ENCODE measurements at places on chromosomes 3 and 15. TPM values are rescaled to one million over a fixed set of nuclear protein-coding genes. Genes with fewer than 3 reads are reported as not detected.
A peak's percentile ranks its signal among the peaks of the same experiment; 100 is the strongest.

- DNase-seq, result no peak
Measured at GRCh38 chr15:76011627-76012551, at the start of gene NRG4. Gene NRG4, minus strand, starts transcription at chr15:76012424. Its CDS starts 1,194 bp downstream, at chr15:76011230.

Gene CASR
- total RNA-seq, result not detected

DNA sequence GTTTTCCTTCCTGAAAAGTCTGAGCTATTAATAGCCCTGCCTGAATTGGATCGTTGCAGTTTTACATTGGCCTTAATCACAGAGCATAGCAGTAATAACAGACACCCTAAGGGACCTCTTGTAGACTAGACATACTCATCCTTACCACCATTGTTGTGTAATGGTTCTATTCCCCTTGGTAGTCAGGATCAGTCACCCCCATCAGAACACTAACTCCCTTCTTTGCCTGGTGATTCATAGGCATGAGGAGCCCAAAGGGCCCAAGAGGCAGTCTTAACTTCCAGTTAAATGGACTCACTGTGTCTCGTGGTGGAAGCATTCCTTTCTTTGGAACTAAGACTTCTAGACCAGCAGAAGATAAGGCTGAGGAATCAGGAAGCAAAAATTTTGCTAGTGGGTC, 20.2 kb downstream of the CGGBP1 start:
- no peak for DNase-seq

DNA sequence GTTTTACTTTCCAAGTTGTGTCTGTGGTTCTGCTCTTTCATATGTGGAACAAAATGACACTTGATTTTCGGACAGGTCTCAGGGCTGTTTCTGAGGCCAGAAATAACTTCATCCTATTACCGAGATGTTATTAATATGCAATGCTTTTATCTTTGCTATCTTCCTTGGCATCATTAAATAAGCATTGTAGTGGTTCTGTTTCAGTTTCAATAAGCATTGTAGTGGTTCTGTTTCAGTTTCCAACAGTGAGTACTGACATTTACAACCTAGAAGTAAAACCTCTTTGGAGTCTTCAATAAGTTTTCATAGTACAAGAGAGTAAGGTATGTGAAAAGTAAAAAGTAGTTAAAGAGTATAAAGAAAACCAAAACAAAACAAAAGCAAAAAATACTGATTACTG, 746.2 kb downstream of the GRM7 start:
- no peak for DNase-seq

Gene FOXL2NB
- total RNA-seq, result 0.21 TPM

DNA sequence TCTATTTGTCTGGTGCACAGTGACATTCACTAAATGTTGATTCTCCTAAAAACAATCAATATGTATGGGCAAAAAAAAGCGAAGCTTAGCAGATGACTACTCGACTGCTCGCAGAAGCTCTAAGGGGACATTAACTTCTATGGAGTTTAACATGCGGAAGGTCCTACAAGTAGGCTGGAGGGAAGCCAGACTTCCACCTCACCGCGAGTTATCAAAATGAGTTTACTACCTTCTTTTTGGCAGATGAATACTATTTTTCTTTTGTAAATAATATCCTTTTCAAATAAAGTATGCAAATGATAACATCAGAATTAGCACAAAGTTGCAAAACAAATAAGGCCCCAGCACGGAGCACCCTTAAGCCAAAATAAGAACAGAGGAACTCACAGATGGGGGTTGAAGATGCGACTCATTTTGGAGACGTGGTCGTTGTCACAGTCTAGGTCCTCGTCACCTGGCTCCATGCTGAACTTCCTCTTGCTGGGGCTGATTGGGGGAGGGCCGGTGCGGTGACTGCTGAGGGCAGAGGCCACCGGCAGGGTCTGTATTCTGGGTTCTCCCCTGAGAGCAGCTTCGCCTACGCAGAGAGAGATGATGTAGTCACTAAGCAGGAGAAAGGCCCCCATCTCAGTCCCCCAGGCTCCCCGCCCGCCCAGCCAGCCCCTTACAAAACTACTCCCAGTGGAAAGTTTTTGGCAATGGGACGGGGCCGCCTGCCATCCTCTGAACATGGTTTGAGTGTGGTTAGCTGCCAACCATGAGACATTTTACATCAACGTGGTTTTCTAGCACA, 42.1 kb downstream of the VGLL4 start:
- DNase-seq, result no peak

Gene CHAC1
- 39.3 TPM for total RNA-seq

GRCh38 chr3:194205675-194206133, 69.8 kb downstream of the HES1 start:
- DNase-seq, result no peak

Gene CSPG5
- 0.59 TPM for total RNA-seq

GRCh38 chr3:134449951-134450350, 35.8 kb downstream of the ANAPC13 start:
- no peak for DNase-seq

Gene CCDC14
- total RNA-seq, result 29.2 TPM

Gene TNFSF10
- total RNA-seq, result not detected

Gene LDHAL6B
- not detected for total RNA-seq

GRCh38 chr15:91975241-91975978, 121.9 kb downstream of the SLCO3A1 start:
- no peak for DNase-seq

DNA sequence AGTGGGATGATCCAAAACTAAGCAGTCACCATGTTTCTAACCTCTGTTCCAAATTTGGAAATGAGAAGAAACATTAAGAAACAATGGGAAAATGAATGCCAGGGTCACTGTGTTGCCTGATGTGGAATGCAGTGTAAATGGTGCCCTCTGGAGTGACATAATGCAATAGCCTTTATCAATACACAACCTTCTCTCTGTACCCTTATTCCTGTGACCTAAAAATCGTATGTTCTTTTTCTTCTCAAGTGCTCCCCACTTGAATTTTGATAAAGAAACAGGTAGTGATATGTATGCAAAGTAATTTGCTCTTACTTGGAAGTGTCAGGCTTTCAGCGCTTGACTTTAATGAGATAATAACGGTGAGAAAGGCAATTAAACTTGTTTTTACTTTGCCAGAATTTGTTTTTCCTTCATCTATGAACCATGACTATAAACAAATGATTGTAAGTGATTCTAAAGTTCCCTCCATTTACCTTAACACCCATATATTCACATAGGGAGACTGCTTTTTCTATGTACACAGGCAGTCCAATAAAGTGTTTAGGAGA, 145.8 kb upstream of the THRB start:
- DNase-seq, result no peak

Gene SIAH2
- total RNA-seq, result 27.6 TPM

DNA sequence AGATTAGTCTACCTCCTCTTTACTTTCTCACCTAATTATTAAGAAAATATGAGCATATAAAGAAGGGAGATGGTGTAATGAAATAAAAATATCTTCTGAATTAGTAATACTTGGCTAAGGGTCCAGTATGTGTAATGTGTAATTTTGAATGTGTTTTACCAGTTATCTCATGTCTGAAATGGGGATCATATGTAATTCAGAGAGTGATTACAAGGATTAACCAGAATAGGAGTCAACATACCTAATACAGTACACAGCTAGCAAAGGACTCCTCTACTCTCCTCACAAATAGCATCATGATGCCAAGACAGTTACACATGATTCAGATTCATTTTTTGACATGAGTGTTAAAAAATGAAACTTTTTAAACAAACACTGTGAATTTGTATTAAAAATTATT, 570.4 kb downstream of the SI start:
- no peak for DNase-seq

Gene SPINK8
- not detected for total RNA-seq

GRCh38 chr15:71207141-71207540, 91.9 kb downstream of the THSD4 start:
- no peak for DNase-seq

DNA sequence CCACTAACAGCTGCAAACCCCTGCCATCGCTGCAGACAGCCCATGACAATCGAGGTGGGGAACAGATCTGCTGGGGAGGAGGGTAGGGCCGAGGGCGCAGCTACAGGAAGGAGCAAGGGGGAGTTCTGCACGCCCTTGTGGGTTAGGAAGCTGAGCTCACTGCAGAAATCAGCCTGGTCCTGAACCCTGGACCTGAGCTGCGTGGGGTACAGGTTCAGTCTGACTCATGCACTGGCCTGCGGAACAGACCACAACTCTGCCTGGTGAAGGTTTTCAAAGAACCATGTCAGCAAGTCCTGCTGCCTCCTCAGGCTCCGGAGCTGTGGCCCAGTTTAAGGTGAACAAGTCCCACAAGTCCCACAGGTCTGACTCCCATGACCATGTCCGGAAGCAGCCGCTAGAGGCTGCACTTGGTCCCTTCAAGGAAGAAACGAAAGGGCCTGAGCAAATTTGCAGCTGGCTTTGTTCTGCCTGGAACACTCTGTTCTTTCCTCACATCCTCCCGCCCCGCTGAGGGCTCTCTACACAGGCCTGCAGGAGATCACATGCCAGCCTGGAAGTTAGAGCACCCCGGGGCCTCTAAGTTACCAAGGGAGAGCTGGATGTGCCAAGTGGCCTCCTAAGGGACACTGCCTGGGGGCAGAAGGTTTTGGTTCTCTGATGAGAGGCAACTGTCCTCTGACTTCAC, 49.4 kb upstream of the AKAP13 start:
- DNase-seq, result peak; percentile 94

Gene ALDH1A3
- 0.30 TPM for total RNA-seq

Gene PXYLP1
- 21.9 TPM for total RNA-seq

GRCh38 chr15:99486371-99487336, 79.1 kb upstream of the MEF2A start:
- DNase-seq, result peak; percentile 96

GRCh38 chr3:79415356-79415755, 352.4 kb downstream of the ROBO1 start:
- DNase-seq, result no peak

Gene WDR93
- total RNA-seq, result not detected

GRCh38 chr15:58900631-58901030, 32.8 kb downstream of the SLTM start:
- no peak for DNase-seq

- no peak for DNase-seq
Measured at GRCh38 chr3:123383091-123384053, 65.5 kb downstream of the ADCY5 start.

DNA sequence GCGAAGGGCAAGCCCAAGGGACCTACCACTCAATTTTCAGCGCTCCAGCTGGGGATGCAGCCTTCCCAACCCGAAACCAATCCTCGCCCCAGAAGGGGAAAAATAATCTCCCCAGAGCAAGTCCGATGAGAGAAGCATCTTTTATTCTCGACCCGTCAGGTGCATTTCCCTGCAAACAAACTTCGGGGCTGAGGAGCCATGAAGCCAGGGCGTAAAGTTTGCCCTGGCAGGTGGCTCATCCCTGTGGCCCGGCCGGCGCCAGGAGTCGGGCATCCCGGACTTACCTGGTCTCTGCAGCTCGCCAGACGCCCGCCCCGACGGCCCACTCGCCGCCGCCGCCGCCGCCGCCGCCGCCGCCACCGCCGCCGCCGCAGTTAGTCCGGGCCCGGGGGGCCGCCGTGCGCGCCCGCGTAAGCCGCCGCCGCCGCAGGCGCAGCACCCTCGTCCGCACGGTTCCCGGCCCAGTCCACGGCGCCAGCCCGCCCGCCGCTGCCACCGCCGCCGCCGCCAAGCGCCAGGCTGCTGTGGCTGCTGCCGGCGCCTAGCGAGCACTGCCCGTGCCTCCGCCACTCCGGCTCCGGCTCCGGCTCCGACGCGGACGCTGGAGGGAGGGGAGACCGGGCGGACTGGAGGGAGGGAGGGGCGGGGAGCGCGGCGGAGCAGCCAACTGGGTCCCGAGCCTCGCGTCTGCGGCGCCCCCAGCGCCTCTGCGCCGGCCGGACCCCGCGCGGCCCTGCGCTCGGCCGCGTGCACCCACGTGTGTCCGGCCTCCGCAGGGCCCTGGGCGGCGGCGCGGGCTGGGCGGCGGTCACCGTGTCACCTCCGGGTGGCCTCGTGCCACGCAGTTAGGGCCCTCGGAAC, at the start of gene CNTN3:
Gene CNTN3, minus strand, starts transcription at position 553 of the 861 bp plus-strand sequence. CDS start 93,547 bp downstream, outside the sequence.
- no peak for DNase-seq

GRCh38 chr15:50773389-50773788, 7.9 kb upstream of the SPPL2A start:
- DNase-seq, result no peak

DNA sequence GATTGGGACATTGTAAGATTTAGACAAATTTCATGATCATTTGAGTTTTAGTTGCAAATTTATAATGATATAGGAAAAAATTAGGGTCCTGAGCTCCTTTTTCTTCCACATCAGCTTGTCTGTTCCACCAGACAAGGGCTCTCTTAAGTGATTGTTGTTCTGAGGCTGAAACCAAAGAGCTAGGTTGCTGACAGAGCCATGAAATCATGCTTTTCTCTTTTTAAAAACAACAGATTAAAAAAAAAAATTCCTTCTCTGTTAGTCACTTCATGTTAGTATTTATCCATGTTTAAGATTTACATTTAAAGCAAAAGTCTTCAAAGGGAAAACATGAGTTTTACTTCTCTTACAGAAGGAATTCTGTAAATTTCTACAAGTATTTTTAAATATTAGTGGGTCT, 56.8 kb downstream of the ATP2C1 start:
- DNase-seq, result no peak

DNA sequence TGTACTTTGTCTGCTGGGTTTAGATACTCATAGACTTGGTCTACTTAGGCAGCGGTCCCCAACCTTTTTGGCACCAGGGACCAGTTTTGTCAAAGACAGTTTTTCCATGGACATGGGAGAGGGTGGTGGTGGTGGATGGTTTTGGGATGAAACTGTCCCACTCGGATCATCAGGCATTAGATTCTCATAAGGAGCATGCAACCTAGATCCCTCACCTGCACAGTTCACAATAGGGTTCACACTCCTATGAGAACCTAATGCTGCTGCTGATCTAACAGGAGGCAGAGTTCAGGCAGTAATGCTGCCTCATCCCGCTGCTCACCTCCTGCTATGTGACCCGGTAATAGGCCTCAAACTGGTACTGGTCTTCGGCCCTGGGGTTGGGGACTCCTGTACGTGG, 45.3 kb downstream of the CMSS1 start:
- no peak for DNase-seq

DNA sequence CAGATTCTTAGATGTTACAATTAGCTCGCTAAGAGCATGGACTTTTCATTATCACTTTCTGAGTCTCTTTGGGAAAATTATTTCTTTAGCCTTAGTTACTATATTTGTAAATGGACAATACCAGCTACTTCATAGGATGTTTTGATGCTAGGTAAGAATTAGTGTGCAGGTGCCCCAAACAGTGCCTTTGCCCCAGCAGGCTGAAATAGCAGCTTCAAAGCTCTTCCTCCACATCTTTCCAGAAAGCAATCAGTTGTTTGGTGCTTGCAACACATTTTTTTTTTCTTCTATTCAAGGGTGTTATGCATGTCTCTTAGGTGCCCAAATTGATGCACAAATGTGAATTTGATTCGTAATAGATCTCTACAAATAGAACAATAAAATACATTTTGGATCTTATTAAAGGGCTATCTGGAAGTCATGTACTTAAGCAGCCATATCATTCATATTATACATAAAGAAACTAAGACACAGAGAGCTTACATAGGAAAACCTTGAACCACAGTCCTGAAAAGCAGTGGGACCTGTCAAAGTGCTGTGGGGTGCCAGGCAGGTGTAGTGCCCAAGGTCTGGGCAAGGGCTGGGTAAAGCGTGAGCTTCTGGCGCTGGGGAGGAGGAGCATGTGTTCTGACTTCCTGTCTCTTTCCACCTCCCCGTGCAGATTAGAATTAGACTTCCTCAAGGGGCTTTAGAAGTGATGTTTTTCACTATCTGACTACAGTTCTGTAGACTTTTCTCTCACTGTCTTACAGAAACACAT, 62.9 kb downstream of the FNDC3B start:
- DNase-seq, result no peak

Gene RAB11A
- total RNA-seq, result 317 TPM

Gene MUSTN1
- total RNA-seq, result 6.2 TPM
